G401 (cell line): ENCODE measurements at places on chromosomes 11 and 22. TPM values are rescaled to one million over a fixed set of nuclear protein-coding genes. Genes with fewer than 3 reads are reported as not detected.

DNA sequence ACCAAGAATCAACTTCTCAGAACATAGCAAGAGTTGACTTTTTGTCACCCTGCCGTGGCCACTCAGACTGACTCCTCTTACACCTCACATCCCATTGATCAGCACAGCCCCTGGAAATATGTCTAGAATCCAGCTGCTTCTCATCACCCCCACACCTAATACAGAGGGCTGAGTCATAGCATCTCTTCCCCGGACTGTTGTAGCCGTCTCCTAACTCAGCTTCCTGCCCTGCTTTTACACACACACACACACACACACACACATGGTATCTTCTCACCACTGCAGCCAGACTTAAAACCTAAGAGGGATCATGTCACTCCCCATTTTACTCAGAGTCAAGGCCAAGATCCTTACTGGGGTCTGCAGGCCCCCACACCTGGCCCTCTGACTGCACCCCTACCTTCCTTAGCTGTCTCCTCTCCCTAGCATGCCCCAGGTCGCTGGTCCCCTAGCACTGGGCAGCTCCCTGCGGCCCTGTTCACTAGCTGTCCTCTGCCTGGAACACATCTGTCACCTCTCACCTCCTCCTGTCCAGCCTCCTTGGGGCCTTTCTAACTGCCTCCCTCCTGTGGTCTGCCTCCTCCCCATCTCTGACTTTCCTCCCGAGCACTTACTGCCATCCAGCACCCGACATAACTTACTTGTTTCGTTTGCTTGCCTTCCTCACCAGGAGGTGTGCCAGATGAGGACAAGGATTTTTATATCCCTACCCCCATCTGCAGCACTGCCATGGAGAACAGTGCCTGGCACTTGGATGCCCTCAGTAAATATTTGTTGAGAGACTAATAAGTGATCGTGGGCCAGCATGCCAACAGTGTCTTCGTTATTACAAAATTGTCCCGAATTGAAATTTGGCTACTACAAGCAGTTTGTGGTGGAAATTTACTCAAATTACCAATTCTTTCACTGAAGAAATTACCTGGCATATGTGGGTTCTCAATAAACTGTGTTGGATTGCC is 61.9 kb downstream of the BMAL1 start:
- no peak for DNase-seq

GRCh38 chr11:69958308-69958707 is 119.8 kb upstream of the ANO1 start:
- DNase-seq = no peak

- no peak for DNase-seq
Measured at GRCh38 chr11:122720107-122720881, 64.8 kb downstream of the UBASH3B start.

GRCh38 chr11:64724863-64725532 is 2.0 kb upstream of the NRXN2 start:
- no peak for DNase-seq

SCGB2A2 gene
- total RNA-seq = not detected in 2 replicates

- DNase-seq = no peak
Measured at GRCh38 chr11:57982776-57983175, 40.9 kb upstream of the OR9Q1 start.

DNA sequence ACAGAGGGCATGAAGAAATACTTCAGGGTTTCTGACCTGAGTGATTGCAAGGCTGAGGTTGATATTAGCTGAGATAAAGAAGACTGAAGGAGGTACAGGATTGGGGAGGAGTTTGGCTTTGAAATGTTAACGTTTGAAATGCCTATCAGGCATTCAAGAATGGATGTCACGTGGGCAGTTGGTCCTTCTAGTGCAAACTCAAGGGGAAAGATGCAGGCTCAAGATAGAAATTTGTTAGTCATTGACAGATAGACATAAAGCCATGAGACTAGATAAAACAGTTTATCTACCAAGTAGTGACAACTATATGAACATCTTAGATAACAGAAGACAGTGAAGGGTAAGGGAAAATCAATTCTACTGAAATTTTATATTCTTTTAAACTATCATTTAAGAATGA is 23.1 kb downstream of the TTC17 start:
- DNase-seq = no peak

VEGFB gene
- 14.6 and 27.0 TPM in 2 replicates for total RNA-seq

DNA sequence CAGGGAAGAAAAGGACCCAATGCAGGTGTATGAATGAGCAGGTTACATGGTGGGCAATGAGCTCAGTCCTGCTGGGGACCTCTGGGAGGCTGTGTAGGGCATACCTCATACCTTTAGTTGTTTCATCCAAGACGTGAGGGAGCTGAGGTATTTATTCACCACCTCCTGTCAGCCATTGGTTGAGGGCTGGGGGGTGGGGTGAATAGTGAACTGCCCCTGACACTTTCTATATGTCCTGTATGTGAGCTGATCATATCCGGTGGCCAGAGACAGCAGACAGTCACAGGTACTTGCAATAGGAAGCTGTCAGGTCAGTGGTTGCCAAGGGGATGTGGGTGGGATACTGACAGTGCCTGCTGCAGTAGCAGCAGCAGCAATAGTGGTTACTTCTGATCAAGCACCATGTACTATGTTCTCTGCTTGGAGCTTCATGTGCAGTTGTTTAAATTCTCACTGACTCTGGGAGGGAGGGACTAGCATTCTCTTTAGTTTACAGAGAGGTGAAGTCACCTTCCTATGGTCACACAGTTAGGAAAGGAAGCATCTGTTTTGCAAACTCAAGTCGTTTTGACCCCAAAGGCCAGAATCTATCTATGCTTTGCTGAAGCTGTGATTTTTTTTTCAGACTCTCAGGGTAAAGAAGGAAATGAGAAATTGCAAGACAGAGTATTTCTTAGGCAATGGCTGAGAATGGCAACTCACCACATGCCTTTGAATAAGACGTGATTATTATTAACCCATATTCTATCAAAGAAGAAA is 54.0 kb downstream of the MIAT start:
- no peak for DNase-seq

GRCh38 chr11:115173136-115173535 is 331.1 kb downstream of the CADM1 start:
- DNase-seq = no peak

- DNase-seq = no peak
Measured at GRCh38 chr22:46082633-46083032, 67.7 kb upstream of the PPARA start.

GRCh38 chr11:123407996-123408597 is 22.0 kb upstream of the GRAMD1B start:
- no peak for DNase-seq

CCDC73 gene
- total RNA-seq = not detected in 2 replicates

GRCh38 chr22:24059121-24059520 is 48.0 kb downstream of the CABIN1 start:
- DNase-seq = no peak

TRIM48 gene
- 0.43 and 1.9 TPM in 2 replicates for total RNA-seq

DNA sequence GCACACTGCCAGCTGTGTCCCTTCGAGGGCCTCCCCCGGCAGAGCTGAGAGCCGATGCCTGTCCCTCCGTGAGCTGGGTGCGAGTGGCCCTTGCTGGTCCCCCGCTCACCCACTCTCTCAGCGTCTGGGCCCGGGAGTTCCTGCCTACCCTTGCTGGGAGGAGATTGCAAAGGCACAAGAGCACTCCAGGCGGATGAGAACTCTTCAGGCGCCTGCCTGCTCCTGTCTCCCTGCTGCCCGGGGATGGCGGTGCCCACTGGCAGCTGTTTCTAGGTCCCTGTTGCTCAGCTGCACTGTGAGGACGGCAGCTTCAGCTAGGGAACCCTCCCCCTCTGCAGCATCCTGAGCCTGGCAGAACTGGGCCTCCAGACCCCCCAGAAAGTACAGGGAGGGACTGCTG is 61.1 kb downstream of the FLRT1 start:
- no peak for DNase-seq

- no peak for DNase-seq
Measured at GRCh38 chr11:62678433-62678769, 472 bp downstream of the UBXN1 start.

GRCh38 chr22:48595511-48595905 is 1232.2 kb downstream of the BRD1 start:
- DNase-seq = no peak
